Stimulated activated CD4-positive, alpha-beta T cell treated with anti-CD3 and anti-CD28 coated beads, Interleukin-1b, Interleukin-23, amount 100 ng/mL, for 1 hour (primary cell): ENCODE measurements at places on chromosomes 2 and 18.

DNA sequence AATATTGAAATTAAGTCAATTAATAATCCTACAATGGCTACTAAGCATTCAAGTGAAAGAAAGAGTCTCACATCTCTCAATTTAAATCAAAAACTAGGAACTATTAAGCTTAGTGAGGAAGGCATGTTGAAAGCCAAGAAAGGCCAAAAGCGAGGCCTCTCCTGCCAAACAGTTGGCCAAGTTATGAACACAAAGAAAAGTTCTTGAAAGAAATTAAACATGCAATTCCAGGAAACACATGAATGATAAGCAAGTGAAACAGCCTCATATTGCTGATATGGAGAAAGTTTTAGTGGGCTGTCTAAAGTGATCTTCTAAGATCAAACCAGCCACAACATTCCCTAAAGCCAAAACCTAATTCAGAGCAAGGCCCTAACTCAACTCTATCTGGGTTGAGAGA is 11.8 kb downstream of the RDH14 start:
- no peak for DNase-seq

GRCh38 chr2:68018727-68019126 is 44.1 kb downstream of the C1D start:
- no peak for DNase-seq

GRCh38 chr2:238927746-238928519 is 80.0 kb downstream of the TWIST2 start:
- DNase-seq, result no peak

DNA sequence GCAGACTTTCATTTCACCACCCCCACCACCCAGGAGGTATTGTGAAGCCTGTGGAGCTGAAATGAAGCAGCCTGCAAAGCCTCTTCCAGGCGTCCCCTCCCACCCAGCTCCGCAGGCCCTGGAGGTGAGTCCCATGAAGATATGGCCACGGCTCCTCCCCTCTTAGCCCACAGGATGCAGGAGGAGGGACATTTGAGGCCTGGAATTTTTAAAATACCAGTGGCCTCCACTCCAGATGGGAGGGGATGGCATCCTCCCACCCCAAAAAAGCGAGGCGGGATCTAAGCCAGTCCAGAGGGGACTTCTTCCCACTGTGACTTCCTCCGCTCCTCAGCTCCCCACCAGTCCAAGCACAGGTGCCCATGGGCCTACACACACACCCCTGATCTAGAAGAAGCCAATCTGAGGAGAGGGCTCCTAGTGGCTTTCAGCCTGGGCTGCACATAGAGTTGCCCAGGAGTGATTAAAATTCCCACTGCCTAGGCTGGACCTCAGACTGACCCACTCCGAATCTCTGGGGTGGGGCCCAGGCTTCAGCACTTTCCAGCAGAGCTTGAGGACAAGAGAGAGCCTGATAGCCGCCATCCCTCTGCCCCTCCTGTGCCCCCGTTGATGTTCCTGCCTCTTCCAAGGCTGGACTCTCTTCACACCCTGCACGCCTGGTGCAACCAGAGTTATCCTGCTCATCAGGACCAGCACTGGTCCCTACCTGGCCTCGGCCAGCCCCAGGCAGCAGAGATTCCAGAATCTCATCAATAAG is 206.9 kb downstream of the TNS1 start:
- DNase-seq, result no peak

GRCh38 chr2:105553538-105554196 is 154.8 kb upstream of the FHL2 start:
- no peak for DNase-seq

- DNase-seq, result no peak
These were observed 23.2 kb downstream of the KIF1A start for GRCh38 chr2:240796543-240797499.

DNA sequence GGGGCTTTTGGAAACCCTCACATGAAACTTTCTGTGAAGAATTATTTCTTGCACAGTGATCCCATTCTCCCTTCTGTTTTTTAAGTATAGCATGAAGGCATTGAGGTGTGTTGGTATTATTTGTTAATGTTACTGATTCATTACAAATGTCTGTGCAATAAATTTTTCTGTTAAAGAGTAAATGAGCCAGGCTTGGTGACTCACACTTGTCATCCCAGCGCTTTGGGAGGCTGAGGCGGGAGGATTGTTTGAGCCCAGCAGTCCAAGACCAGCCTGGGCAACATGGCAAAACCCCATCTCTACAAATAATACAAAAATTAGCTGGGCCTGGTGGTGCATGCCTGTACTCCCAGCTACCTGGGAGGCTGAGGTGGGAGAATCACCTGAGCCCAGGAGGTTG is 87.8 kb downstream of the KCTD18 start:
- no peak for DNase-seq
